ENCODE measurements at places on chromosomes 16 and 17.

DNA sequence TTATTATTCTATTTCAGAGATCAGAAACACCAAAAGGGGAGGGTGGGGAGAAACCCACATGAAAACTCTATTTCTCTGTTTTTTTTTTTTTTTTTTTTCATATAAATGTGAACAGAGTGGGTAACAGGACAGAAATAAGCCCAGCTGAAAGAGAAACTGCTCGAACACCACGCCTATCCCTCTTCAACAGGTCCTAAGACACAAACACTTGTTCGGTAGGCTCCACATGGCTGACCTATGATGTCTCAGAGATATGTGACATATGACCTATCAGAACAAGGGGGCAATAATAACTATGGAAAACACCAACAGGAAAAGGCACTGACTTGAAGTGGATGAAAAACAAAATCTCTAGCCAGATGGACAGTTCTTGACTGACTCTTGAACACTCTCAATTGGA, 44.8 kb downstream of the PARN start:
- DNase-seq: no peak

- DNase-seq: no peak
Observed at GRCh38 chr17:72349011-72349410, 228.2 kb downstream of the SOX9 start.

DNA sequence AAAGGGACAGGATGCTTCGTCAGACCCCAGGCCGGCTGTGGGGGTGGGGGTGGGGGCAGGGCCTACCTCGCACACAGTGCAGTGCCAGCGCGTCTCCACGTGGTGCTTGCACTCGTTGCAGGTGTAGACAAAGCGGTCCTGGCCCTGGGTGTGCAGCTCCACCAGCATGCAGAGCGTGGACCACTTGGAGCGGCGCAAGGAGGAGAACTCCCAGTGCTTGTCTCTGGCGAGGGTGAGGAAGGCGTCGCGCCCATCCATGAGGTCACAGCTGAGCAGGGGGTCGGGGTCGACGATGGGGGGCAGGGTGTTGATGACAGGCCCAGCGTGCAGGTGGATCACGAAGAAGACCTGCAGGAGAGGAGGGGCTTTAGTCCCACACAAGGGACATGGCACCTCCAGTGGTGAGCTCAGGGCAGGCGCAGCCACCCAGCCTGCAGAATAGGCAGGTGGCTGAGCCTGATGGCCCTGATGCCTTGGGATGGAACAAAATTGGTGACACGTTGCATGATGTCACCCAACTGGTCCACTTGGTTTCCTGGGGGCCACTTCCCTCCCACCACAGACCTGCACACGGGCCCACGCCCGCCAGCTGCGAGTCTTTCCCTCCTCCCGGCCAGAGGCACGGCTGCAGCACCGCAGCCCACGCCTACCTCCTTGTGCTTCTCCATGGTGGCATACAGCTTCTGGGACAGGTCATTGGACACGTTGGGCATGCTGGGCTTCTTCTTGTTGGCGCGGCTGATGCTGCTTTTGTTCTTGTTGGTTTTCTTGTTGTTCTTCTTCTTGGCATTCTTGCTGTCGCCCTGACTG, 14.0 kb upstream of the TRAP1 start:
- no peak for DNase-seq

- no peak for DNase-seq
Observed at GRCh38 chr16:58009856-58010416, 8.7 kb downstream of the USB1 start.

- no peak for DNase-seq
Observed at GRCh38 chr16:29873319-29873718, 10.3 kb upstream of the CDIPT start.
